ENCODE measurements at places on chromosomes 12 and 14. TPM values are rescaled to one million over a fixed set of nuclear protein-coding genes. Genes with fewer than 3 reads are reported as not detected.

Gene HHIPL1
- 4.2 TPM for total RNA-seq

Gene P2RX2
- total RNA-seq = not detected

Gene SMOC1
- 12.9 TPM for total RNA-seq

Gene RNU6-8
- not detected for total RNA-seq

Gene SSPN
- total RNA-seq = 119 TPM

Data from sciatic nerve (tissue), 2 donors.